ENCODE measurements at places on chromosomes 13 and 19. TPM values are rescaled to one million over a fixed set of nuclear protein-coding genes. Genes with fewer than 3 reads are reported as not detected.

PROSER1 gene
- 14.5 TPM for total RNA-seq

KLK12 gene
- not detected for total RNA-seq

PCDH17 gene
- 2.4 TPM for total RNA-seq

PODNL1 gene
- 1.1 TPM for total RNA-seq

All from mammary microvascular endothelial cell (primary cell).